A172 (cell line): ENCODE measurements at places on chromosomes 7 and 10. TPM values are rescaled to one million over a fixed set of nuclear protein-coding genes. Genes with fewer than 3 reads are reported as not detected.

The ALOX5 gene
- 0.43 and 2.0 TPM in 2 replicates for total RNA-seq

The AEBP1 gene
- 0.22 TPM in 1 of 2 replicates, not detected in the other for total RNA-seq

The CC2D2B gene
- total RNA-seq = 0.09 and 0.12 TPM in 2 replicates

The GRID1 gene
- 4.9 and 5.2 TPM in 2 replicates for total RNA-seq

The EBLN1 gene
- total RNA-seq = not detected in 2 replicates

The ACSM6 gene
- 0.12 TPM in 1 of 2 replicates, not detected in the other for total RNA-seq

The ZNF503 gene
- 8.8 and 10.6 TPM in 2 replicates for total RNA-seq

The ACTL6B gene
- not detected in 2 replicates for total RNA-seq

The TMEM106B gene
- total RNA-seq = 120 and 172 TPM in 2 replicates

The DYDC2 gene
- 0.12 and 1.2 TPM in 2 replicates for total RNA-seq

The ZNF239 gene
- total RNA-seq = 3.5 and 5.4 TPM in 2 replicates

The TMEM236 gene
- 0.05 and 0.12 TPM in 2 replicates for total RNA-seq

The ACHE gene
- 1.5 and 2.8 TPM in 2 replicates for total RNA-seq

The FOXI2 gene
- not detected in 2 replicates for total RNA-seq

The TFPI2 gene
- 6.2 and 6.5 TPM in 2 replicates for total RNA-seq

The SPDYE16 gene
- total RNA-seq = not detected in 2 replicates

The SPAM1 gene
- total RNA-seq = not detected in 2 replicates

The PLCE1 gene
- 0.22 and 0.89 TPM in 2 replicates for total RNA-seq

The HK1 gene
- total RNA-seq = 128 and 152 TPM in 2 replicates

The NKX2-3 gene
- total RNA-seq = 0.19 and 1.2 TPM in 2 replicates

The PDZD7 gene
- 2.2 and 5.0 TPM in 2 replicates for total RNA-seq

The SLC29A4 gene
- 20.9 and 23.1 TPM in 2 replicates for total RNA-seq

The TBATA gene
- not detected in 2 replicates for total RNA-seq

The OR2A1 gene
- total RNA-seq = not detected in 2 replicates

The TAS2R41 gene
- total RNA-seq = not detected in 2 replicates

The SFTPA1 gene
- total RNA-seq = 1.1 TPM in 1 of 2 replicates, not detected in the other

The ARHGEF5 gene
- total RNA-seq = not detected in 2 replicates

The SLC26A5 gene
- not detected in 2 replicates for total RNA-seq

The WNT8B gene
- not detected in 2 replicates for total RNA-seq

The TUBAL3 gene
- total RNA-seq = not detected in 2 replicates

The CASD1 gene
- 14.4 and 18.2 TPM in 2 replicates for total RNA-seq

The AGR3 gene
- total RNA-seq = not detected in 2 replicates

The HHEX gene
- not detected in 2 replicates for total RNA-seq

The TAS2R3 gene
- not detected in 2 replicates for total RNA-seq

The GPR22 gene
- not detected in 2 replicates for total RNA-seq

The AKR1B15 gene
- total RNA-seq = not detected in 2 replicates

The UCN3 gene
- total RNA-seq = not detected in 2 replicates

The CPED1 gene
- total RNA-seq = 18.0 and 18.4 TPM in 2 replicates

The DKK1 gene
- total RNA-seq = 997 and 1,320 TPM in 2 replicates

The STK31 gene
- total RNA-seq = 0.07 and 0.45 TPM in 2 replicates

The ENTPD1 gene
- total RNA-seq = 1.9 and 2.5 TPM in 2 replicates

The CLCN1 gene
- not detected in 2 replicates for total RNA-seq

The SGCE gene
- 24.0 and 25.0 TPM in 2 replicates for total RNA-seq

The CTAGE4 gene
- not detected in 2 replicates for total RNA-seq

The GPR15LG gene
- not detected in 2 replicates for total RNA-seq
